ENCODE measurements at places on chromosomes 13 and 19.

DNA sequence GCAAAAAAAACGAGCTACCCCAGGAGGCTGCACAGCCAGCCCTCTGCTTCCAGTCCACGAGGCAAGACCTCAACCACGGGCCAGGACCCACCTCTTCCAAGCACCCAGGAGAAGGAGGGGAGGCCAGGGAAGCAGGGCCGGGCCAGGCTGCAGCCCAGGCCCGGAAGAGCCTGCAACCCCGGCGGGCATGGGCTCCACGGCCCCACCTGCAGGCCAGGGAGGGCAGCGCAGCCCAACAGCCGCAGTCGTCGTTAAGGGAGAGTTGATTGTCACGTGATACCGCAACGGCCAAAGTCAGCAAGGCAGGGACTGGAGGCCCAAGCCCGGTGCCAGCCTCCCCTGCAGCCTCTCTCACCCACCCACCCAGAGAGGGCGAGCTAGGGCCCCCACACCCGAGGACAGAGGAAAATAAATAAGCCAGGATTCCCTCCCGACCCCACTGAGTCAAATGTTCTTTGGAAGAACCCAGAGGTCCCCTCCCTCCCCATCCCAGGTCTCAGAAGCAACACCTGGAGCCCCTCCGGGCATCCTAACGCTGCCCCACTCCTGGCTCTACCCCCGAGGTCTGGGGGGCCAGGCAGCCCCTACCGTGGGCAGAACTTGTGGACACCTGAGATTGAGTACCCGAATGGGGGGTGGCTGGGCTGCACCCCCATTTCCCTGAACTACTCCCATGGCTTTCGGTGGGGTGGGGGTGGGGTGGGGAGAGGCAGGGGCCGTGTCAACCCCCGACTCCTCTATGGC lies 5.2 kb upstream of the REXO1 start:
- DNase-seq: peak; percentile 57

DNA sequence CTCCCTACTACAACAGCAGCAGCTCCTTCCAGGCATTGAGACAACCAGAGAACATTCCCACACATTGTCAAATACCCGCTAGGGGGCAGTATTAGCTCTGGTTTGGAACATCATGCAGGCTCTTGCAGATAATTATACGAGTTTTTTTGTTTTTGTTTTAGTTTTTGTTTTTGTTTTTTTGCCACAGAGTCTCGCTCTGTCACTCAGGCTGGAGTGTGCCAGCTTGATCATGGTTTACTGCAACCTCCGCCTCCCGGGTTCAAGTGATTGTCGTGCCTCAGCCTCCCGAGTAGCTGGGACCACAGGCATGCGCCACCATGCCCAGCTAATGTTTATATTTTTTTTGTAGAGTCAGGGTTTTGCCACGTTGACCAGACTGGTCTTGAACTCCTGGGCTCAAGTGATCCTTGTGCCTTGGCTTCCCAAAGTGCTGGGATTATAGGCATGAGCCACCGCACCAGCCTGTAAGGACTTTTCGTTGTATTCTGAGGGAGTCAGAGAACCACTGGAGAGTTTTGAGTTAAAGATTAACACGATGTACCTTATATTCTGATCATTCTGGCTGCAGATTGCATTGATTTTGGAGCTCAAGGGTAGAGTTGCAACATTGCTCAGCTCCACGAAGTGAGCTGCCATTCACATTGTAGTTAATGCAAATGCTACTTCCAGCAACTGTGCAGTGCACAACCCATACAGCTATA lies 41.7 kb upstream of the CEACAM20 start:
- DNase-seq: peak; percentile 87

DNA sequence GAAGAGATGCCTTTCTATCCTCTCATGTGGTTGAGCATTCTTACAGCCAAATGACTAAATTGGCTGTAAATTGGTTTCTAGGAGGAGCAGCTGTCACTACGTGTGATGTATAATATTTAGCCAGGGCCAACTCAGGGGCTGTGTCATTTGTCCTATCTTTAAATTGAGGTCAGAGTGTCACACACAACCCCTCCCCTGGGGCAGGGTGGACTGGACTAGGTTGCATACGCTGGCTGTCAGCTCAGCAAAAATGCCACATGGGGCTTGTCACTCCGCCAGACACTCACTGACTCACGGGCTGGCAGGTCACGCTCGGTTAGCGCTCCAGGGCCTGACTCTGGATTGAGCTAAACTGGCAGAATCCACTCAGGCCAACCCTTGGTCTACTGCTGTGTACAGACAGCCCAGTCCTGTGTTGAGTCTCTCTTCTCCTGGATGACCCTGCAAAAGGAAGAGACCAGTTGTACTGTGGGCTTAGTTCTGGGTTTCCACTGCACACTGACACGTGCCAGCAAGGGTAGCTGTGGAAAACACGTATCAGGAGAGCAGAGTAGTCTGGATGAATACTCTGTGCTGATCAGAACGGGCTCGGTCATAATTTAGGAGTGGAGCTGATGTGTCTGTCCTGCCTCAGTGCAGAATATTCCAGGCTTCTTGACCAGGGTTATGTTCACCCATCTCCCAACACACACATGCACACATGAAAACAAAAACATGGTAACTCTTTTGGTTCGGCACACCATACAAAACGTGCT lies 29.1 kb downstream of the SHISA2 start:
- peak; percentile 73 for DNase-seq

- DNase-seq: no peak
Measured at GRCh38 chr19:37718304-37718703, 1.3 kb downstream of the ZNF607 start.

- no peak for DNase-seq
Measured at GRCh38 chr13:113297370-113298042, 467 bp downstream of the LAMP1 start.

GRCh38 chr19:46493236-46494145 lies 2.2 kb downstream of the PNMA8B start:
- DNase-seq: peak; percentile 72

DNA sequence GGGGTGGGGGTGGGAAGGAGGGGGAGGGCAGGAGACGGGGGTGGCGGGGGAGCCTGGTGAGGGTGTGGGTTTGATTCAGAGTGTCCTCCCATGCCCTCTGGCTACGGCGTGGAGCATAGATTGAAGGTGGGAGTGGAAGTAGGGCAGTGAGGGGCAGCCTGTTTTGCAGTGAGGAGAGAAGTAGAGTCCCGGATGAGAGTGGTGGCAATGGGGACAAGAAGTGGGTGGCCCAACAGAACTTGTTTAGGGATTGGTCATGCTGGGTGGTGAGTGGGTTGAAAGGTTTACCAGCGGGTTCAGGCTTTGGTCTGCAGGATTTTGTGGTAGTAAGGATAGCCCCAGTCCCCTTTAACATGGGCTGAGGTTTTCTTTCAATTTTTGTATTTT lies 35.5 kb downstream of the SIPA1L3 start:
- DNase-seq: no peak

GRCh38 chr19:55348317-55349034 lies 6.0 kb downstream of the COX6B2 start:
- DNase-seq: peak; percentile 76

DNA sequence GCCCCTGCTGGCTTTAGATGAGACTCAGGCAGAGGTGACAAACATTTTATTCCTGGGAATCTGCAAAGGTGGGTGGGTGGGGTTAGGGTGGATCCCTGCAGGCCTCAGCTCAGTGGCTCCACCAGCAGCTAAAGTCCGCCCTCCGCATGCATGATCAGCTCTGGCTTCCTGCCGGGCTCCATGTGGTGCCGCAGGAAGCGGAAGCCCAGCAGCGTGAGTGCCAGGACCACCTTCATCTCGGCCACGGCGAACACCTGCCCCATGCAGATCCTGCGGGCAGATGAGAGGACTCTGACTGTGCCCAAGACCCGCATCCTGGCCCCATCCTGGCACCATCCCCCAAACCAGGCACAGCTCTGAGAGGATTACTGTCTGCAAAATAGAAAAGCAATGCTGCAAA lies 26.3 kb downstream of the CYP4F2 start:
- no peak for DNase-seq

- no peak for DNase-seq
Measured at GRCh38 chr13:21053231-21053630, 8.2 kb downstream of the LATS2 start.

GRCh38 chr13:21309542-21310172 lies 133.2 kb downstream of the MRPL57 start:
- DNase-seq: no peak

- peak; percentile 13 for DNase-seq
Measured at GRCh38 chr13:45055198-45055901, 65.0 kb upstream of the GTF2F2 start.

- DNase-seq: peak; percentile 61
Measured at GRCh38 chr19:46218160-46218559, 11.4 kb upstream of the IGFL1 start.

DNA sequence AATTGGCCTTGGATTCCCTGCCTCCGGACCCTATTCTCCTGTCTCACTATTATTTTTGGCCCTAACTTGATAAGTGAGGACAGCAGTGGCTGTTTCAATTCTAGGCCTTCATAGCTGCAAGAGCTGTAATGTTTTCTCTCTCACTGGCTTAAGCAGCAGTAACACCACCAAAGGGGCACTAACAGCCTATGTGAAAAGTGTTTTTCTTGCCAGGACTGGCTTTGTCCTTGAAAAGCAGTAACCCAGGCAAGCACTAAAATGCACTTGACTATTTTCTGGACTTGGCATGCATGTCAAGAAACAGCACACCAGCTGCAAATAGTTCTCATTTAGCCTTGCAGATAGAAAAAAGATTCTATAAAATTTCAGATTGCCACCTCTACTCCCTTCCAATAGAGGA lies 9.3 kb upstream of the FBXL3 start:
- DNase-seq: no peak

GRCh38 chr19:37778613-37779126 lies 716 bp downstream of the ZNF573 start:
- DNase-seq: peak; percentile 42

GRCh38 chr13:51739027-51739764 lies 64.8 kb downstream of the DHRS12 start:
- DNase-seq: no peak

GRCh38 chr19:35389192-35389861 lies 18.5 kb downstream of the GPR42 start:
- no peak for DNase-seq

- no peak for DNase-seq
Measured at GRCh38 chr13:110316196-110316595, 9.1 kb downstream of the COL4A2 start.

GRCh38 chr13:111383591-111384440 lies 63.4 kb downstream of the TEX29 start:
- DNase-seq: no peak

GRCh38 chr19:934865-935479 lies 9.1 kb downstream of the ARID3A start:
- DNase-seq: peak; percentile 96

- DNase-seq: no peak
Measured at GRCh38 chr19:45492137-45492626, 4.7 kb downstream of the RTN2 start.

DNA sequence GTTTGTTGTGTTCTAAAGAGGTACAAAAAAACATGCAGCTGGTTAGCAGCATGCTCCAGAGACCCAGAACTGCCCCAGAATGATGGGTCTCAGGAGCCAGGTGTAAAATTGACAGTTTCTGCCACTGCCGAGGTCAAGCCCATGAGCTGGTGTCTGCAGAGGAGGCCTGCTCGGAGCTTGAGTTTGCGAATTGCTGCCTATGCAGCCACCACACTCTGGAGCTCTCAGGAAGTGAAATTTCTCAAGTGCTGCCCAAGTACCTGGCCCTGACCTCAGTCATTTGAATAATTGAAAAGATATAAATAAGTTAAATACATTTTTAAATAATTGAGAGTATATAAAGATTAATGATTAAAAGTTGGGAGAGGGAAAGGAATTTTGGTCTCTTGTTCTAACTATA lies 66.4 kb downstream of the ZAR1L start:
- DNase-seq: peak; percentile 33

- no peak for DNase-seq
Measured at GRCh38 chr13:75255147-75255546, 226.8 kb downstream of the TBC1D4 start.
